ENCODE measurements at places on chromosomes 7 and 10.

DNA sequence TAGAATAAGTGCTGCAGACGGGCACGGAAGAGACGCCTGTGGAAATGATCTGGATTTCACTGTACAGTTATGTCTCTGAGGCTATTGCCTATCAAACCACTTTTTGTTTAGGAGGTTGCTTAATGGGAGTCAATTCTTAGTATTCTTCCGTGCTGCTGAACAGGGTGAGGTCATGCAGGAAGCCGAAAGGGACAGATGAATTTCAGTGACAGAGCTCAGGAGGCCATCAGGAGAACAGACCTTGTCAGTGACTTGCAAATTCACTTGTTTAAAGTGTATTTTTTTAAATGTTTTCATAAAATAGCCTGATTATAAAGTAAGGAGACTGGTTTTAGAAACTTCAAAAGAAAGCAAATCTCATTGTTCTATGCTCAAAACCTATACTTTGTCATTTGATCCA, 58.9 kb downstream of the XRCC2 start:
- no peak for DNase-seq

DNA sequence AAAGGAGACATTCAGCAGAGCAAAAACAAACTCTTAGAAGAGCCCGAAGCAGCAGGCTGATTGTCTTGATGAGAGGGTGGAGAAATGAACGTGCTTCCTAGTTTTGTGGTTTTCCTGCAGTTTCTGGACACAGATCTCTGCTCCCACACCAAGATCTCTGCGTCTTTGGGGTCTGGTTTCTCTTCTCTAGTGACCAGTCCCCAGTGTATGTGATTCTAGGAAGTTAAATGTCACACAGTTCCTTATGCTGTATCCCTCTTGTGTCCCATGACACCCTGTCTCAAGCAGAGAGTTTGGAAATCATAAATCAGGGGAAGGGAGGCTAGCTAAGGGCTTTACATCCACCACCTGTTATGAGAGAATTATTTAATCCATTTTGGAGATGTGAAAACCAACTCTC, 55.4 kb upstream of the KLF14 start:
- DNase-seq = no peak

- no peak for DNase-seq
Observed at GRCh38 chr7:1019789-1020610, 24.3 kb upstream of the GPR146 start.

- no peak for DNase-seq
Observed at GRCh38 chr10:114388275-114388674, 16.0 kb downstream of the AFAP1L2 start.

- DNase-seq = no peak
Observed at GRCh38 chr10:11724938-11725776, 17.0 kb upstream of the ECHDC3 start.

DNA sequence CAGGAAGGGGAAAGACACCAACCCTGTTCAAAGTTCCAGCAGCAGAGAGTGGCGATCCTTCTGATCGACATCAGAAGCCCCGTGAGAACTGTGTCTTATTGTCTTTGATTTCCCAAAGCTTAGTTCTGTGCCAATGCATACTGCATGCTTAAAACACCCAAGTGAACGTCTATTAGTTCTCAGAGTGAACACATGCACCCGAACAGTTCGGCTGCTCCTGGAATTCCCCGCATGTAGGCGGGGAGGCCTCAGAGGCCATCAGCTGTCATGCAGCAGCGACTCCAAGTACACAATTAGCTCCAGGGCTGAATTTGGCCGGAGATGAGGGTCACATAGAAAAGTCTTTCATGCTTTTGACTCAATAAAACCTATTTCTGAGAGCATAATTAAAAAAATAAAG, 276.9 kb downstream of the ZMYND11 start:
- DNase-seq = no peak

DNA sequence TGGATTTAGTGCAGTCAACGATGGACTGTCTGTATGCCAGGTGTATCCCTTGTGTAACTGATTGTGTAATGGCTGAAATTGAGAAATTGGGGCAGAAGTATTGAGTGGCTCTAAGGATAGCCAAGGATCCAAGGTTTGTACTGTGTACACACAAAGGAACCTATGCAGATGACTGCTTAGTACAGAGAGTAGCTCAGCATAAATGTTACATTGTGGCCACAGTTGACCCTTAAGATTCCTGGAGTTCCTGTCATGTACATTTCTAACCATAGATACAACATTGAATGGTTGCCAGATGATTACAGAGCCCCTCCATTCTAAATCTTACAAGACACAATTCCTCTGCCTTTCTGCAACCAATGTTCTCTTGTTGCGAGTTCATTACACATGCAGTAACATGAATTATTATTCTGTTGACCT, 25.3 kb downstream of the CCDC126 start:
- DNase-seq = no peak

- no peak for DNase-seq
Observed at GRCh38 chr10:100996678-100997359, 2.8 kb upstream of the LZTS2 start.

DNA sequence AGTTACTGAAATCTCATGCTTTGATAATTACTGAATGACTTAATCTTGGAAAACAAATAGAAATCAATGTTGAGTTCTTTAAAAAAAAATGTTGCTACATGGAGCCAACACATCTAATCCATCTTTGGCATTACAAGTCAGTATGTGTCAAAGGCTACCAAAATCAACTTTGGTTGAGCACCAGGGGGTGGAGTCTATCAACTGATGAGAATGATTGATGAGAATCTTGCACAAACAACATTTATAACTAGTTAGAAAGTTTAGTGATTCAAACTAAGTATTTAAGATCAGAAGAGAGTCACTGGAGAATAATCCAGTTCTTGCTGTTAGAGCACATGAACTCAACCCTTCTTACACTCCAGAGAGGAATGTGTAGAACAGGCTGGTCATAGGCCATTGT, 70.5 kb upstream of the LRRC17 start:
- DNase-seq = no peak

DNA sequence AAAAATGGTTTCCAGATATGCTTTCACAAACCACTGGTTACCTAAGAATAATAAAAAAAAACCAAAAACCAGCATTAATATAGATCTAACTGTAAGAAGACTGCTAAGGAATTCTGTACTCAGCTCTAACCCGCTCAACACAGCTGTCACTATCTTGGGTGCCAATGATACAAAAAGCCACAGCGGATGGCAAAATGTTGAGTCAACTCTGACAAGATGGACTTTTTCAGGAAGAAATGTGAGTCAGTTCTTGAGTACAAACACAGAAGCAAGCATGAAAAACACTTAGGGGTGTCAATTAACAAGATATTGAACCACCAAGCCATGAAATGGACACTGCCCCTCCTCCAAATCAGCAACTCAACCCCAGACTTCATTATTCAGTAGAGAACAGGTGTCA, 55.0 kb downstream of the CTTNBP2 start:
- DNase-seq = no peak

DNA sequence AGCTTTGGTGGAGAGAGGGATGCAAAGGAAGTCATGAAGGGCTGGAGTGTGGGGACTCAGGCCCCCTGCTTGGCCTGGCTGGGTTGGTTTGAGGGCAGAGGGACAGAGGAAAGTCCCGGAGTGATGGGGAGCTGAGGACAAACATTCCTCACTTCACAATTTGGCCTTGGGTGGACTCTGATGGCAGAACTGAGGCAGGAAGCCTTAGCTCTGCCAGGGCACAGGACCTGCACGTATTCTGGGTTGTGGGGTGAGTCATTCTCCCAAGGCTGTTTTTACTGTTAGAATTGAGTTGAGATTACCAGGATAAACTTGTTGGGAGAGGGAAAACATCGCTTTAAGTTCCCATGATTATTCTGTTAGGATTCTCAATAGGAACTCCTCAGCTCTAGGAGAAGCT, 2.6 kb downstream of the GOLGA7B start:
- no peak for DNase-seq

Data from left hindlimb (tissue), 1 donor.